ENCODE measurements at places on chromosomes 11 and 22.

DNA sequence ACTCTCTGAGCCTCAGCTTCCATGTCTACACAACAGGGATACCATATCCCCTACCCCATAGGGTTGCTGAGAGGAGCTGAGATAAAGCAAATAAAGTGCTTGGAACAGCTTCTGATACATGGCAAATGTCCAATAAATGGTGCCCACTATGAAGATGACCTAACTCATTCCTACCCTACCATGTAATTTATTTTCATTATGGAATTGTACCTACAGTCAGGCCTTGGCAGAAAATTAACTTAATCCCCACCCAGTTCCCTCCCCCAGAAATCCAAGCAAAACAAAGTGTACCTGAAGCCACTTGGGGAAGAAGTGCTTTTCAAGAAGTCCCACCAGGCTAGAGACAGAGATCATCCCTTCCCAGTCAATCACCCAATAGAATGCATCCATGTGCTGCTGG lies 10.8 kb downstream of the SRRD start:
- no peak for DNase-seq

DNA sequence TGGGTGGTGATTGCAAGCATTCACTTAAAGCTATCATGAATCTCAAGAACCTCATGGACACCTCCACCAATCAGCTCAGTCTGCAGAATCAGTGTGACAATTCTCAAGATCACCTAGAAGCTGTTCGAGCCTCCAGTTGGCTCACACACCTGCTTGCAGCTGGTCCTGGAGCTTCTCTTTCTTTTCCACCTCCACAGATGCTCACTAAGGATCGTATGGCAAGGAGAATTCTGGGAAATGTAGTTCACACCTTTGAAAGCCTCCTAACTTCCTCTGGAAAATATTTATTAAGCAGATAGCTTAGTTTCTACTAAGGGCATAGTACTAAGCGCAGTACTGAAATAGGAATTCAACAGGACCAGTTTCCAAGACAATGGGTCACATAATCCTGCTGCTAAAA lies 26.2 kb downstream of the FSHB start:
- DNase-seq, result no peak

- DNase-seq, result no peak
Measured at GRCh38 chr11:94849839-94850238, 81.7 kb downstream of the AMOTL1 start.

- peak; percentile 80 for DNase-seq
Measured at GRCh38 chr11:134592391-134592990, 180.4 kb upstream of the B3GAT1 start.

GRCh38 chr11:28251257-28251656 lies 143.1 kb downstream of the METTL15 start:
- no peak for DNase-seq

DNA sequence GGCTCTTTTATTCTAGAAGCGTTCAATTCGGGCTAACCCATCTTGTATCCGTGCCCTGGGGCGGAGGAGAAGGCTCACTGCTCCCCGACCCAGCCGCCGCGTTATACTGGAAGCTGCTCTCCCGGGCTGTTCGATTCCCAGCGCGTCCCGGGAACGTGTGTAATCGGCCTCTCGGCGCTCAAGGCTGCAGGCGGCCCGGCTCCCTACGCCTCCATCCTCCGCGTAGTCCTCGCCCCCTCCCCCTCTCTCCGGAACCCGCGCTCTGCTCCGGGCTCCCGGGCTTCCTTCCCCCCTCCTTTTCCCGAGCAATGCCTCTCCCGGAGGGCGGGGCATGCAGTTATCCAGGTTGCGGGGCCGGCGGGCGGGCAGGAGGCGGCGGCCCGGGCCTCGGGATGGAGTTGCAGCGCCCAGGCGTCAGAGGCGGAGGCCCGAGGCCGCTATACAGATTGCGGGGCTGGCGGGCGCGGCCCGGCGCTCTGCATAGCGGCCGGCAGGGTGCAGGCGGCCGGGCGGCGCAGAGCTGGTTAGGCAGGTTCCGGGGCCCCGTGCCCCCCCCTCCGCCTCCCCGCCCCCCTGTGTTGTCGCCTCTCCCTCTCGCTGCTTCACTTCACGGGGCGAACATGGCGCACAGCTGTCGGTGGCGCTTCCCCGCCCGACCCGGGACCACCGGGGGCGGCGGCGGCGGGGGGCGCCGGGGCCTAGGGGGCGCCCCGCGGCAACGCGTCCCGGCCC lies at the start of gene KMT2A:
Gene KMT2A, plus strand, starts transcription at position 600 of the 732 bp plus-strand sequence. Its CDS starts 21 bp downstream, at position 621.
- DNase-seq, result peak; percentile 99

GRCh38 chr11:130237282-130238006 lies 77.3 kb downstream of the ZBTB44 start:
- DNase-seq, result no peak

DNA sequence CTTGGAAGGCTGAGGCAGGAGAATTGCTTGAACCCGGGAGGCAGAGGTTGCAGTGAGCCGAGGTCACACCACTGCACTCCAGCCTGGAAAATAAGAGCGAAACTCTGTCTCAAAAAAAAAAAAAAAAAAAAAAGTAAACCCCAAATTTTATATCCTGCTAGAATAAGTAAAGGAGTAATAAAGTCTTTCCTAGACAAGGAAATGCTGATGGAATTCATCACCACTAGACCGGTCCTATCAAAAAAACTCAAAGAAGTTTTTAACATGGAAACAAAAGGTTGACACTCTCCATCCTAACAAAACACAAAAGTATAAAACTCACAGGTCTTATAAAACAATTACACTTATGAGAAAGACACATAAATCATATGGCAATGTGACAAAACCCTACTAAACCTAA lies 213.9 kb downstream of the SBF2 start:
- DNase-seq, result no peak

DNA sequence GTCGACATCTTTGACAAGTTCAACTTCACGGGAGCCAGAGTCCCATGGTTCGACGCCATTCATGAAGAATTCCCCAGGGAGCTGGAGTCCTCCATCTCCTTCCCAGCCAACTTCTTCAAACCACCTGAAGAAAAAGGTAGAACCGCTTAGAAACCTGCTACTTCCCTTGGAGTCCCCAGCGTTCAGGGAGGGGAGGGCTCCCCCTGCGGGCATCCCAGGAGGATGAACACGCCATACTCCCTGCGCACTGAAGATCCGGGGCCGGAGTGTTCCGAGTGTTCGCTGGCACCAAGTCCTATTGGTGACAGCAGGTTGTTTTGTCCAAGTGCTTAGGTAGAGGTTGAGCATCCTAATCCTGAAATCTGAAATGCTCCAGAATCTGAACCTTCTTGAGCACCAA lies 51.7 kb upstream of the PRODH start:
- DNase-seq, result no peak

DNA sequence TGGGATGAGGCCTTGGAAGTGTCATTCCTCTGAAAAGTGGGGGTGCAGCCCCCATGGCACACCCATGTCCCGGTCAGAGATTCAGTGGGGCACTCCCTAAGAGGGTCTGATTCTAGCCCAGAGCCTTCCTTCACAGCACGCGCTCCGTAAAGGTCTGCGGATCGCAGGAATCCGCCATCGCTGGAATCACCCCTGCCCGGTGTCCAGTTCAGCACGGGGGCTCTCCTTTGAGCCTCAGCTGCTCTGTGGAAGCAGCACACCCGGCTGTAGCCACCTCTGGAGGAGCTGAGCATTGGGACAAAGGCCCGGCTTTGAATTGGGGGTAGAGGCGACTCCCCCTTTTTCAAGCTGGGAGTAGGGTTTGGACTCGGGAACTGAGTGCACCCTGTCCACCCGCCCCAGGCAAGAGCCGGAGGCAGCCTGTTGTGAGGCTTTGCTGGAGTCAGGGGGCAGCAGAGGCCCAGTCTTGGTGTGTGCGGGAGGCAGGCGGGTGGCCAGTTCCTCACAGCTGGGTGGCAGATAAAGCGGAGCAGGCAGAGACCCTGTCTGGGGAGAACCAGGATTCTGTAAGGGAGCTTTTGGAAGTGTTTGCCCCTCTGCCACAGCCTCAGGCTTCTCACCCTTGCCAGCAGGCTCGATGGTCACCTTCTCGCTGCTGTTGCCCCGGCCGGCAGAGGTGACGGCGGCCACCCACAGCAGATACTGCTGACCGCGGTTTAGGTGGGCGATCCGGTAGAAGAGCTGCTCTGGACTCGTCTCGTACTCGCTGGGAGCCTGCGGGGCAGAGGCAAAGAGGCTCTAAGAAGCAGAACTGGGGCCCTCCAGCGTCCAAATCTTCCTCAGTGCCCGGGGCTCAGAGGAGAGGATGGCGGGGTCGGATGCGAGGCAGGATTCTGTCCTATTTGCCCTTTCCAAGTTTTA lies 115.9 kb downstream of the CEP164 start:
- DNase-seq, result no peak

- no peak for DNase-seq
Measured at GRCh38 chr22:26770624-26771023, 113.2 kb downstream of the MIAT start.

GRCh38 chr22:37069319-37069718 lies 17.8 kb downstream of the KCTD17 start:
- no peak for DNase-seq

DNA sequence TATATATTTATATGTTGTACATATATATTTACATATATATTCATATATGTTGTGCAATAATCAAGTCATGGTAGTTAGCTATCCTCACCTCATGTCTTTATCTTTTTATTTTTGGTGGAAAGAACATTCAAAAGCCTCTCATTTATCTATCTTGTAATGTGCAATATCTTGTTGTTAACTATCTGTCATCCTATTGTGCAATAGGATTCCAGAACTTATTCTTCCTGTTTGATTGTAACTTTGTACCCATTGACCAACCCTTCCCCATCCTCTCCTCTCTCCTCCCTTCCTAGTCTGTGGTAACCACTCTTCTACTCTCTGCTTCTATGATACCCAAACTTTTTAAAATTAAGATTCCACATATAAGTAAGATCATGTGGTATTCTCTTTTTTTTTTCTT lies 115.6 kb upstream of the PDGFD start:
- DNase-seq, result no peak

- no peak for DNase-seq
Measured at GRCh38 chr22:19709063-19709769, 5.1 kb upstream of the SEPTIN5 start.

DNA sequence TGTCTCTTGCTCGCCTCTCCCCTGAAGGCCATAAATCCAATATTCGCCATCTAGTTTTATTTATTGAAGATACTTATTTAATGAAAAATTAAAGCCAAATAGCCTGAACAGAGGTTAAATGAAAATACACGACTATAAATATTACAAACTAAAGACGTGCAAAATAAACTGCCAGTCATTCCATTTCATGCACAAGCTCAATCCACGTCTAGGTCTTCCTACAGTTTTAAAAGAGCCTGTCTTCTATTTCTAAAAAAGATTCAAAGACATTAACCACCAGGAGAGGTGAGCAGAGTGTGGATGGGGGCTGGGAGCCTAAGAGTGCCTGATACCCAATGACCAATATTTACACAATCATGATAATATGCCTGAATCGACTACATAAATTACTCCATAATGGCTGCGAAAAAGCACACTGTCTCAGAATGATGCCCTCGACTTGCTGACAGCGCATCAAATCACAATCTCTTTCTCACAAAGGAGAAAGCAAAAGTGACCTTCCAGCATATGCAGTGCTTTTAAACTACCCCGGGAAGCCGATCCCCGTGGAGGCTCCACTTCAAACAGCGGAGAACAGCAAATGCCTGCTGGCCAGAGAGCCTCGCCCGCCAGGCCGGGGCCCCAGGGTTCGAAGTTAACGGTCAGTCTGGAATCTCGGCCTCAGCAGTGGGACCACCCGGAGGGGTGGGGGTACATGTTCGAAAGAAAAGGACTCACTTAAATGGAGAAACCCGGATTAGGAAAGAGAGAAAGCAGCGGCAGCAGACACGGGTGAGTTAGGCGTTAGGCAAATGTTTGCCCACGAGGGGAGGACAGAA lies 1.7 kb downstream of the FCHSD2 start:
- no peak for DNase-seq

DNA sequence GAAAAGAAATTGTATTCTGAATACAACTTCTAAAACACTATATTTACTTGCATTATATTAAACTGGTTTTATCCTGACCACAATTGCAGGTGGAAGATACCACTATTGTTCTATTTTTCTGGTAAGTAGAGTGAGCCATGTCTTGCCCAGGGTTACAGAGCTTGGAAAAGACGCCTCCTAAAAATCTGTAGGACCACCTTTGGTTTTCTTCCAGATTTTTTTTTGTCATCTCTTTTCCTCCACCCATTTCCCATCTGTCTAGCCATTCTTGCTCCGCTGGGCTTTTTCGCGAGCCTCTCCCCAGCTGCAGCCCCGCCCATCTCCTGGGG lies 294 bp upstream of the MTMR3 start:
- DNase-seq, result no peak

- DNase-seq, result no peak
Measured at GRCh38 chr11:118401880-118402590, 629 bp downstream of the ATP5MG start.

- DNase-seq, result no peak
Measured at GRCh38 chr22:41147722-41148121, 55.3 kb downstream of the EP300 start.

DNA sequence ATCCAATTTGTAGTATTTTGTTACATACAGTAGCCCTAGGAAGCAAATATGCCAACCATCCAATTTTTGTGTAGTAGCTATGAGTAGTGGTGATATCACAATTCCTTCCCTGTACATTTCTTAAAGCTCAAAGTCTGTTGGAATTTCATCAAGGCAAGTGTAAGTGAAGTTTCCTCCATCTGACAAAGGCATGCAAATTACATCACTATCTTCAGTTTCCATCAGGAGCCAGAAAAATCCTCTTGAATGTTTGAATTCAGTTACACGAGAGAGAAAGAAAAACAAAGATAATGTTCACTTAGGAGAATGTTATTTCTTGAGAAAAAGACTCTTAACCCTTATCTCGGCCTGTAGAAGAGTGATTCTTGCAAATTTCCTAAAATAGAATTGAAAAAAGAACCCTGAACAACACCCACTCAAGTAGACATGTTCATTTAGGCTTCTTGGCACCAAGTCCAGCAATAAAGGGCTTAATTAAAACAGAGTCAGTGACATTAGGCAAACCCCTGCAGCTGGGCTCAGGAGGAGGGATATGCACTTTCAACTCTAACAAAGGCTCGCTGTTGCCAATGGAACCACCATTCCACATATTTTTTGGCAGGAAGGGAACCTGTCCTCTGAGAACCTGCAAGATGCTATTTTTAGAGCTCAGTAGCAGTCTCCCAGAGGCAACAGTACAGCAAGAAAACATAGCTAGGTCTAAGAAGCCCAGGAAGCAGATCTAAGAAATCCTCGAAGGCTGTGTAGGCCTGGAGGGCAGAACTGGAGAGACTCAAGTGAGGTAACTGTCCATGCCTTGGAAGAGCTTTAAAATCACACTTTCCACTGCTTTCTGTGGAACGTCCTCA lies 144.6 kb downstream of the CCDC81 start:
- no peak for DNase-seq

- no peak for DNase-seq
Measured at GRCh38 chr11:60396382-60396781, at the start of gene MS4A14. Gene MS4A14 (plus strand): TSS chr11:60396459. CDS start chr11:60396579, 120 bp downstream.

Measured in activated CD8-positive, alpha-beta memory T cell treated with anti-CD3 and anti-CD28 coated beads for 24 hours (primary cell).